NCI-H1105 (cell line): ENCODE measurements at places on chromosomes 5 and 9.
A peak's percentile ranks its signal among the peaks of the same experiment; 100 is the strongest.

DNA sequence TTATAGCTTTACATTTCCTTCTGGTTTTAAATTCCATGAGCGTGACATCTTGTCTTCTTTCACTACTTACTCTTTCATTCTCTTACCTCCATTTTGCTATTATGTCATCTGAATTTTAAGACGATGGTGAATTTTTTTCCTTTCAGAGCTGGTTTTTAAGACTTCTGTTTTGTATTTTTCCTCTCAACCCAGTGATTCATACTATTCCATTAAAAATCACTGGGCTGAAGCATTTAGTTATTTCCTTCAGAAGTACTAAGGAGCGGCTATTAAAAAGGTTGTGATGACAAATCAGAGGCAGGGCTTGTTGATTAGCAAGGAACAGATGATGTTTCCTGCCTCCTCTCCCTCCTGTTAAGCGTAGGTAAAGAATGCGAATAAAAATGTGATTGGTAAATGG lies 16.5 kb downstream of the AGXT2 start:
- no peak for DNase-seq

DNA sequence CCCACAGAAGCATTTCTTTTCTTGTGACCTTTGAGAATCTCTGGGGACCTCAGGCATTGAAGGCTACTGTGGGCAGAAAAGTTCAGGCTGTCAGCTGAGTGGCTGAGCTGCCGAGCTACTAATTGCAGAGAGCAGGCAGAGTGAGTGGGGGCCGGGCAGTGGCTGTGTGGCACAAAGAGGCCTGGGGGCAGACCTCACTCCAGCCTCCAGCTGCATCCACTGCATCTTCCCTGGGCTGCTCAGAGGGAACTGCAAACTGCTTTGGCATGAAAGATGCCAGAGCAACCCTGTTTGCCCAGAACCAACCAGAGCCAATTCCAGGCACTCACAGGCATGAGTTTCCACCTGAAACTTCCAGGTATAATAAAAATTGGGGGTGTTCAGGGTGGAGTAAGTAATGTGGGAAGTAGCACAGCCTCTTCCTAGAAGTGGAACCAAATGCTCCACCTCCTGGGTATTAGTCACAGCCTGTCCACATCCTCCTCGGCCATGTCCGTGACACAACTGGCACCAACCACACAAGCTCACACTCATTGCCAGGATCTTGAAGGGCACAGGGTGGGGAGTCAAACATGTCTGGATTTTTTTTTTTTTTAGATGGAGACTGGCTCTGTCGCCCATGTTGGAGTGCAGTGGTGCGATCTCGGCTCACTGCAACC lies 548.9 kb downstream of the BNC2 start:
- no peak for DNase-seq

GRCh38 chr5:137374110-137374714 lies 124.9 kb downstream of the SPOCK1 start:
- DNase-seq: peak; percentile 82

DNA sequence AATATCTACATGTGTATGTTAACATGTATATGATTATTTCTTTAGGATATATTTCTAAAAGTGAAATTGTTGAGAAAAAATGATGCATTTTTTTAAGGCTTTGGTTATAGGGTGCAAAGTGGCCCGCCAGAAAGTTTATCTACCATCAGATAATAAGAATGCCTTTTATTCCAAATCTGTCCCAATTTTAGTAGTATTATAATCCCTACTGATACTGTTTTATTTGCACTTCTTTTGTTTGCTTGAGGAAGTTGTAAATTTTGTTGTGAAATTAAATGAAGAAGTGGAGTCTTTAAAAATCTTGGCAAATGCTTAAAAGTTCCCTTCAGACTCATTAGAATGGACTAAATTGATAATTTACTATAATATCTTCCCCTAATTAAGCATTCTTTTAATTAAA lies 73.0 kb downstream of the NIPBL start:
- no peak for DNase-seq

DNA sequence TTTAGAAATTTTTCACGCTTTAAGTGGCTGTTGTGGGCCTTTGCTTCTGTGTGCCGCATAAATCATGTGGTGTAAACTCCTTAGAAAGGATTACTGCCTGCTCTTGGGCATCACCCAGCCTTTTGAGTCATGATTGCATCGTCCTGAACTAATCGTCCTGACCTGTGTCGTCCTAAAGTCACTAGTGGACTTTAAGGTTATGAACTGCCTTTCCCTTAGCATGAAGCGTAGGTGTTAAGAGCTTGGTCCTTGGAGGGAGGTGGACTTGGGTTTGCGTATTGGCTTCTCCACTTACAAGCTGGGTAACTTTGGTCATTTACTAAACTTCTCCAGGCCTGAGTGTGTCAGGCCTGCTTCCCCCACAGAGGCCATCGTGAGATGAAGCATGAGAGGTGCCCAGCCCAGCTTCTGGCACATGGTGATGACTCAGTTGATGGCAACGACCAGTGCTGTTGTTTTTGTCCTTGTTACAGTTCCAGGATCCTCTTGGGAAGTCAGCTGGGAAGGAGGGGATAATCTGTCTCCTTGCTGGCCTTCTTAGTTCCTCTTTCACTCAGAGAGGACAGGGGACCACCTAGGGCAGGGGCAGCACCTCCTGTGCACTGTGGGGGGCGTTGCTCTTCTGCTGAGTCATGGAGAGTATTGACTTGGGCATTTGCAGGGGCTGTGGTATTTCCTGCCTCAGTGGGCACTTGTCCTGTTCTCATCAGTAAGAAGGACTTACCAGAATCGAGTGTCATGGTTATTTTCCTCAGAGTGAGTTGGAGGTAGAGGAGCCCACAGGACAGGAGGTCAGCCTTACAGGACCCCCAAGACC lies 54.2 kb upstream of the NCS1 start:
- DNase-seq: no peak

- no peak for DNase-seq
These were observed 84.6 kb downstream of the CEMIP2 start for GRCh38 chr9:71683598-71684235.

DNA sequence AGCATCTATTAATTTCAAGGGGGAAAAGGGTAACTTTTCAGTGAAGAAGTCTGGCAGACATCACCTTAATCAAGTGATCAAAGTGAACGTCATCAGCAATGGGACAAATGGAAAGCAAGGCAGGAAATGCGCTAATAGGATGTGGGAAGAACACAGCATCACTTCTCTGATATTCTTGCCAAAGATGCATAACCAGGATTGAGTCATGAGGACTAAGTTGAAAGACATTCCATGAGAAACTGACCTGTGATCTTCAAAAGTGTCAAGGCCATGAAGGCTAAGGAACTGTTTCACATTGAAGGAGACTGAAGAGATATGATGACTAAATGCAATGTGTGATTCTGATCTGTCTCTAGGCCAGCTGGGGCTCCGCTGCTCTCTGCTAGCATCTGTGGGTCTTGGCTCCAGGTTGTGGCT lies 92.9 kb downstream of the NDFIP1 start:
- no peak for DNase-seq

- no peak for DNase-seq
These were observed 114.9 kb downstream of the TRIO start for GRCh38 chr5:14257995-14258403.

DNA sequence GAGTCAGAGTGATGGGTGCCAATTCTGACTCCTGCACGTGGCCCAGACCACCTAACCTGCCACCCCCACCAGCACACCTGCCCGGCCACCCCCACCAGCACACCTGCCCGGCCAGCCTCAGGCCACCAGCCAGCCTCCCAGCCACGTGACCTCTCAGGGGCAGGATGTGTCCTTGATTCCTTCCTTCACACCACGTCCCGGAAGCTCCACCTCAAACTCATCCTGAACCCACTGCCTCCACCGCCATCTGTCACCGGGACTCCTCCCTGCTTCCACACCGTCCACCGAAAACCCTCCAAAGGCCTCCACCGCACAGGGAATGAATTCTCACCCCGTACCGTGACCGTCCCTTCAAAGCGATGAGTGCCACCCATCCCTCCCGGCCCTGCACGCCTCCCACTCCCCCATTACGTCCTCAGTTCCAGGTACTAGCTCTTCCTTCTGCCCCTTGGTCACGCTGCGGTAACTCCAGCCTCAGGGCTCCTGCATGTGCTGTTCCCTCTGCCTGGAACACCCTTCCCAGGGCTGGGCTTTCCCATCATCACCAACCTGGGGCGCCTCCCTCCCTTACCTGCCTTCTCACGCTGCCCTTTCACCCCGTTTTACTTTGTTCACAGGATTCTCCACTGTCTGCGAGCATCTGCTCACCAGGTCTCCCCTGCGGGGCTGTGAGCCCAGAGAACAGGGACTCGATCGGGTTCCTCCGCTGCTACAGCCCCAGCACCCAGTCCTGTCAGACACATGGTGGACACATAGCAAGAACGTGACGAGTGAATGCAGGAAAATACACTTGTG lies 82.9 kb downstream of the ADAMTS2 start:
- DNase-seq: no peak

GRCh38 chr9:3256571-3257330 lies 269.1 kb downstream of the RFX3 start:
- no peak for DNase-seq

- no peak for DNase-seq
These were observed 167.0 kb downstream of the CAAP1 start for GRCh38 chr9:26725573-26725972.

DNA sequence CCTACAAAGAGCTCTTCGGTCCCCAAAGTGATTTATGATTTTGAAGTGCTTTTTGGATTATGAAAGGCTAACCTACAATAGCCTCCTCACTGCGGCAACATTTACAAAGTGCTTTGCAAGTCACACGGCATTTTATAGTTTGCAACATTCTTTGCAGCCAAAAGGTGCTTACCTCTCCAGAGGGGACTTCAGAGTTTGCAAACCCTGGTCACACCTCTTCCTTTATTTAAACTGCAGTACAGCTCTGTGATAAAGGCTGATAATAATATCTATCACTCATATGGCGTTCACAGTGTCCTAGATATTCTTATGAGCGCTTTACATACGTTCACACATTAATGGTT lies 20.0 kb upstream of the CRB2 start:
- no peak for DNase-seq

GRCh38 chr9:68710111-68710471 lies 5.1 kb downstream of the PIP5K1B start:
- no peak for DNase-seq

DNA sequence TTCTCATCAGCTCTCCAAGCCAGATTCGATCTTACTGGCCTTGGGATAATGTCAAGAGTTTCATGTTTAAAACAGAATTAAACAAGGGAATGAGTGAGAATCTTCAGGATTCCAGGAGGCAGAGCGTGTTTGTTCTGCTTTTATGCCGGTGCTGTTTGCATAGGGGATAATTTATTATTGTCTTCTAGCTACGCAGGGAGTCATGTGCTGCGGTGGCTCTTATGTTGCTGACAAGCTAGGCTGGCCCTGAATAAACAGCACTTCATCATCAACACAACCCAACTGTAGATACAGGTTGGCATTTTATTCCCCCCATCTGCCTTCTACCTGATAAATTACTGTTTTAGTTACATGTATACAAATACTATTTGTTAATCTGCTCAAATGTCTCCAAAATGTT lies 47.1 kb upstream of the PCA3 start:
- peak; percentile 48 for DNase-seq

GRCh38 chr5:90248640-90249039 lies 160.9 kb downstream of the CETN3 start:
- DNase-seq: no peak

GRCh38 chr9:99071313-99072039 lies 33.4 kb upstream of the TGFBR1 start:
- DNase-seq: no peak

DNA sequence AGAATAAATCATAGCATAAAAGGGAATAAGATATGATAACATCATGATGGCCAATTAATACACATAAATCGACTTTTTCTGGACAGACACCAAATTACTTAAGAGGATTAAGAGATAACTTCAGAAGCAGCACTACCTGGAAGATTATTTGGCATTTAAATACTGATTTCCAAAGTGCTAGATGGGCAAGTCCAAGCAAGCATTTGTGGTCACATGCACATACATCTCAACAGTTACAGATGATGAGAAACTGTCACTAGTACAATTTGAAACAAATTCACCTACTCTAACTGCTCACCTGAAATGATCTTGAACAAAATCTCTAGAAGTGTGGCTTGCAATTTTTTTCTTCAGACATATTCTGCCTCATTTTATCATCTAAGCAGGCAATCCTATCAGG lies 26.8 kb upstream of the RASGEF1C start:
- no peak for DNase-seq

- DNase-seq: no peak
These were observed 439.0 kb downstream of the EBF1 start for GRCh38 chr5:158660726-158661125.

DNA sequence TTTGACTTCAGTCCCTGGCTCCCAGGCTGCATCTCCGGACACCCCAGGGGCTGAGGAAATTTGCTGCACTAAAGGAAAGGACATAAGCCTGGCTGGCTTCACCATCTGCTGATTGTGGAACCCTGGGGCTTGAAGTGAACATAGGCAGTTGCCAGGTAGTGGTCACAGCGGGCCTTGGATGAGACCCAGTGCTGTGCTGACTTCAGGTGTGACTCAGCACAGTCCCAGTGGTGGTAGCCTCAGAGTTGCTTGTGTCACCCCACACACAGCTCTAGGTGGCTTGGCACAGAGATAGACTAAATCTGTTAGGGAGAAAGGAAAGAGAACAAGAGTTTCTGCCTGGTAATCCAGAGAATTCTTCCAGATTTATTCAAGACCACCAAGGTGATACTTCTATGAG lies 36.1 kb upstream of the RUSC2 start:
- no peak for DNase-seq

DNA sequence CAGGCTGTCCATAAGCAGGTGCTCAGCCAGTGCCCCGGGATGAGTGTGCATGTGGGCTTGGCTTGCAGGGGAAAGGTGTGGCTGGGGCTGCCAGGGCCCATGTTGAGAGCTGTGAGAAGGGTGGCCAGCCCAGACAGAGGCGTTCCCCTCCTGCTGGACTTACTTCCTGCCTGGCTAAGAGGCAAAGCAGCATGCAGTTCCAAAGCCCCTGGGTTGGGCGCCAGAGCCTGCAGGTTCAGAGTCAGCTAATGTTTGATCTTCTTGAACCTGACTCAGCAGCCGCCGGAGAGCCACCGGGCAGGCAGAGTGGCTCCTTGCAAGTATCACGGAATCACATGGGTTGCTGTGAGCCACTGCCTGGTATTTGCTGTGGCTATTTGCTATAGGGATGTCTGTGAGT lies 168.4 kb upstream of the MAP1B start:
- DNase-seq: no peak

- no peak for DNase-seq
These were observed 2.5 kb downstream of the TTC1 start for GRCh38 chr5:160011471-160011870.

GRCh38 chr5:167814040-167814439 lies 477.4 kb upstream of the WWC1 start:
- no peak for DNase-seq

DNA sequence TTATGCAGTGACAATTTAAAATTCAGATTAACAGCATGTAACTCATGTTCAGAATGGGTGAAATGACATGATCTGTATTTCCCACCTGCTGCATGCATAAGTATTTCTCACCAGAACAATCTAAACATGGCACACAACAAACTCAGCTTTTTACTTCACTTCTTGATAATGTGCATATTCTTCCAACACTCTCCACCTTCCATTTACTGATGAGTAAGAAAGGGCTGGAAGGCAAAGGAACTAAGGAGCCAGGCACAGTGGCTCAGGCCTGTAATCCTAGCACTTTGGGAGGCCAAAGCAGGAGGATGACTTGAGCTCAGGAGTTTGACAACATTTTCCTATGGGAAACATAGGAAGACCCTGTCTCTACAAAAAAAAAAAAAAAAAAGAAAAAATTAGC lies 35.8 kb upstream of the SAP30L start:
- DNase-seq: no peak
